ENCODE measurements at places on chromosomes 11 and 22.

GRCh38 chr11:118953265-118953664, 2.8 kb upstream of the UPK2 start:
- H3K27ac ChIP-seq = no peak overlapping the region
- no peak for DNase-seq
- no peaks in the 10 kb centered on the region for H3K4me1 ChIP-seq

DNA sequence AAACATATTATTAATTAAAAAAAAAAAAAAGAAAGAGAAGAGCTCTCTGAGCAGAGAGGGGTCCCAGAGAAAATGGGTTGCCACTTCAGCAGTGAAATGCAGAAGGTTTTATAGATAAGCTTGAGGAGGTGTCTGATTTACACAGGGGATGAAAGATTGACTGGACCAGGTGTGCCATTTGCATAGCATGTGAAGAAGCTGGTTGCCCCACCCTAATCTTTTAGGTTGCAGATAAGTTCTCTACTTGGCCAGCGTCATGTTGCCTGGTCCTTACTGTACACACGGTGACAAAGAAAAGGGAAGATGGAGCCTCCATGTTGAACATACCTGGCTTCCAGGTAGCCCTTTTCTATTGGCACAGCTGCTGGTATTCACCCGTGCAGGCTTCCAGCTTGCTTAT, 41.4 kb downstream of the MS4A2 start:
- H3K36me3 ChIP-seq = no peaks in the 10 kb centered on the region
- no peak overlapping the region for H3K4me3 ChIP-seq
- no peaks in the 10 kb centered on the region for H3K4me1 ChIP-seq
- DNase-seq = no peak
- no peak overlapping the region for H3K27ac ChIP-seq
- no peaks in the 10 kb centered on the region for H3K27me3 ChIP-seq

DNA sequence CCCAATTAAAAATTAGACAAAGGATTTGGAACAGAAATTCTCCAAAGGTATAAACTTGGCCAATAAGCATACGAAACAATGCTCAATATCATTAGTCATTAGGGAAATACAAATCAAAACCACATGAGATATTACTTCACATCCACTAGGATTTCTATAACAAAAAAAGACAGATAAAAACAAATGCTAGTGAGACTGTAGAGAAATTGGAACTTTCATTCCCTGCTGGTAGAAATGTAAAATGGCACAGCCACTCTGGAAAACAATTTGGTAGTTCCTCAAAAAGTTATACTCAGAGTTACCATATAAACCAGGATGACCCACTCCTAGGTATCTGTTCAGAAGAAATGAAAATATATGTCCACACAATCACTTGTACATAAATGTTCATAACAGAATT, 71.6 kb downstream of the RPL27A start:
- no peaks in the 10 kb centered on the region for H3K36me3 ChIP-seq
- no peak overlapping the region for H3K4me3 ChIP-seq
- no peak for DNase-seq
- no peaks in the 10 kb centered on the region for H3K27me3 ChIP-seq
- peaks cover 7% of the 10 kb centered on the region for H3K4me1 ChIP-seq

GRCh38 chr11:66891851-66892660, 35.2 kb downstream of the LRFN4 start:
- DNase-seq = peak; percentile 77
- H3K27ac ChIP-seq = no peak overlapping the region
- H3K27me3 ChIP-seq = no peaks in the 10 kb centered on the region
- no peaks in the 10 kb centered on the region for H3K36me3 ChIP-seq
- H3K4me1 ChIP-seq = no peaks in the 10 kb centered on the region

- peaks cover 11% of the 10 kb centered on the region for H3K4me1 ChIP-seq
- H3K36me3 ChIP-seq = no peaks in the 10 kb centered on the region
- H3K27me3 ChIP-seq = no peaks in the 10 kb centered on the region
Measured at GRCh38 chr11:17410606-17411379, 22.3 kb upstream of the KCNJ11 start.

DNA sequence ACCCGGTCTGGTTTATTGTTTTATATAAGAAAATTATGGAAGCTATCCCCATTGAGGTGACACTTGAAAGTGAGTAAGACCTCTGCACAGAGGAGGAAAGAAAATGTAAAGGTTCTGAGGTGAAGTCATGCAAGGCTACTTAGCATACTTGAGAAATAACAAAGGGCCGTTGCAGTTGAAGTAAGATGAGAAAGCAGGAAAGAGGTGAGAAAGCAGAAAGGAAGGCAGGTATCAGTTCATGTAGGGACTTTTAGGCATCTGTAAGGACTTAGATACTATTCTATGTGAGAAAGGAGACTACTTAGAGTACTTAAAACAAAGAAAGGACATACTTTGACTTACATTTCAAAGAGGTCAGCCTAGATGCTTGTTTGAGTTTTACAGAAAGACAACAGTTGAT, 84.7 kb downstream of the CASP12 start:
- H3K27me3 ChIP-seq = no peaks in the 10 kb centered on the region
- H3K4me1 ChIP-seq = no peaks in the 10 kb centered on the region
- no peaks in the 10 kb centered on the region for H3K36me3 ChIP-seq
- no peak overlapping the region for H3K27ac ChIP-seq
- no peak for DNase-seq

DNA sequence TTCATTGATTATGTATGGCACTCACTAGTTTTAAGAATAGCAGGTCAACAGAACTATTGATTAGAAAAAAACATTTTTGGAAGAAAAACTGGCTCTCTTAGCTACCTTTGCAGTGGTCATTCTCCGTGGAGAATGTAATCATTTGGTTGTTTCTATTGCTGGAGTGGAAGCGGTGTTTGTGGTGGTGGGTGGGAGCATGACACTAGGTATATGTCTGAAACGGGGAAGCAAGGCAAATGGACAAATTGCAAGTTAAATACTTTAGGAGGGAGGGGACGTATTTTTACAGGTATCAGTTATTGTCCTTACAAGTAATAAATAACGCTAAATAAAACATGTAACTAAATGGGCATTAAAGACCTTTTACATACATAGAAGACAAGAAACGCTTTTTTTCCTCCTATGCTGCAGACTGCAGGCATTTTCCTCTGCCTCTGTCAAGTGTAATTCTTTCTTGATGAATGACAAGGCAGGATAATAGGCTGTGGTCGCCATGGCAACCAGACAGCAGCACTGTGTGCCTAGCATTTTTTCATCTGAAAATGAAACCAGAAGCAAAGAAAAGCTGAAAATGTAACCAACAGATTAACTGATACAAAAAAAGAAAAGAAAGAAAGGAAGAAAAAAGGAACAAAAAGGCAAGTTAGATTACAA, 46.2 kb downstream of the BLID start:
- H3K4me3 ChIP-seq = peak overlapping the region; percentile 4
- DNase-seq = peak; percentile 35
- H3K27ac ChIP-seq = no peak overlapping the region
- H3K4me1 ChIP-seq = peaks cover 22% of the 10 kb centered on the region

- H3K27ac ChIP-seq = no peak overlapping the region
- no peak overlapping the region for H3K4me3 ChIP-seq
- DNase-seq = no peak
- no peaks in the 10 kb centered on the region for H3K36me3 ChIP-seq
Measured at GRCh38 chr22:43561415-43562178, 149.8 kb downstream of the MPPED1 start.

DNA sequence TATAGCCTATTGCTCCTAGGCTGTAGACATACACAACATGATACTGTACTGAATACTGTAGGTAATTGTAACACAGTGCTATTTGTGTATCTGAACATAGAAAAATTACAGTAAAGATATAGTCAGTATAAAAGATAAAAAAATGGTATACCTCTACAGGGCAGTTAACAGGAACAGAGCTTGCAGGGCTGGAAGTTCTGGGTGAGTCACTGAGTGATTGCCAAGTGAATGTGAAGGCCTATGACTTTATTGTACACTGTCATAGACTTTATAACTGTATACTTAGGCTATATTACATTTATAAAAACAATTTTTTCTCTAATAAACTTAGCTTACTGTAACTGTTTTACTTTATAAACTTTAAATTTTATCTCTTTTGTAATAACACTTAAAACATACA, 332.4 kb upstream of the ARHGAP42 start:
- no peaks in the 10 kb centered on the region for H3K36me3 ChIP-seq
- no peak for DNase-seq
- no peaks in the 10 kb centered on the region for H3K4me1 ChIP-seq
- no peaks in the 10 kb centered on the region for H3K27me3 ChIP-seq
- no peak overlapping the region for H3K27ac ChIP-seq
- no peak overlapping the region for H3K4me3 ChIP-seq

- peaks cover 7% of the 10 kb centered on the region for H3K4me1 ChIP-seq
- H3K27me3 ChIP-seq = no peaks in the 10 kb centered on the region
- no peak for DNase-seq
- no peak overlapping the region for H3K27ac ChIP-seq
Measured at GRCh38 chr11:62484352-62484751, 62.3 kb downstream of the AHNAK start.

- no peaks in the 10 kb centered on the region for H3K27me3 ChIP-seq
- no peaks in the 10 kb centered on the region for H3K36me3 ChIP-seq
- H3K4me3 ChIP-seq = no peak overlapping the region
- no peak overlapping the region for H3K27ac ChIP-seq
- no peak for DNase-seq
Measured at GRCh38 chr11:67347964-67348749, 5.2 kb downstream of the POLD4 start.

DNA sequence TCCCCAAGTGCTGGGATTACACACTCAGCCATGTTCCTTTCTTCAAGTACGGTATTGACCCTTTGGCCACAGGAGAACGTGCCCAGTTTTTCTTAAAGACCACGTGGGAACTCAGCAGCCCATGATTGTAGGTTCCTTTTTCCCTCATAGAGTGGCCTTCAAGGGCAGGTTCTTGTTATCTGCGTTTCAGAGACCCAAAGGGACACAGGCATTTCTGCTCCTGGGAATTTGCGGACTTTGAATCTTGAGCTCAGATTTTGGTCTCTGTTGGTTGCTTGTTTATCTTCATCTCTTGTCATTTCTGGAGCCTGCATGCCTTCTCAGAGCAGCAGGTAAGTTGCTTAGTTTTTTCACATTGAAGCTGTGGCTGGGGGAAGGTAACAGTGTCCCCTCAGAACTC, 12.0 kb downstream of the MARK2 start:
- no peaks in the 10 kb centered on the region for H3K4me1 ChIP-seq
- DNase-seq = no peak
- no peaks in the 10 kb centered on the region for H3K27me3 ChIP-seq
- no peaks in the 10 kb centered on the region for H3K36me3 ChIP-seq
- H3K27ac ChIP-seq = no peak overlapping the region

GRCh38 chr11:35106595-35106994, 32.4 kb upstream of the CD44 start:
- DNase-seq = no peak
- no peak overlapping the region for H3K27ac ChIP-seq
- H3K4me1 ChIP-seq = no peaks in the 10 kb centered on the region
- H3K4me3 ChIP-seq = no peak overlapping the region

- H3K4me3 ChIP-seq = peak within 1 kb of the TSS; percentile 68
- H3K4me1 ChIP-seq = no peaks in the 10 kb centered on the region
- H3K36me3 ChIP-seq = no peaks in the 10 kb centered on the region
- DNase-seq = no peak
Measured at GRCh38 chr22:39456522-39457197, at the start of gene MGAT3. MGAT3 (plus strand) TSS chr22:39457012; CDS start chr22:39487348, 30,336 bp downstream.

DNA sequence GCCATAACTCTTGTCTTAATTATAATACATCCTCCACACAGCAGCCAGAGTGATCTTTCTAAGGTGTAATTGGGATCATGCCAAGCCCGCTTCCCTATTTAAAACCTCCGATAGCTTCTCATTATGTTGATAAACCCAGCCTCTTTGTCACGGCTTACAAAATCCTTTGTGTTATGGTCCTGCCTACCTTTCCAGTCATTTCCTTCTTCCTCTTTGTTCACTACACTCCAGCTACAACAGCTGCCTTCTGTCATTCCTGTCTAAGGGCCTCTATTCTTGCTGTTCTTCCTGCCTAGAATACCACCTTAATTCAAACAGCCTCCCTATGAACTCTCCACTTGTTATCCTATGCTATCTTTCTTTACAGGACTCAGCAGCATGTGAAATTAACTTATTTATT, 70.6 kb upstream of the CAPRIN1 start:
- no peak overlapping the region for H3K27ac ChIP-seq
- no peaks in the 10 kb centered on the region for H3K27me3 ChIP-seq
- no peak for DNase-seq

DNA sequence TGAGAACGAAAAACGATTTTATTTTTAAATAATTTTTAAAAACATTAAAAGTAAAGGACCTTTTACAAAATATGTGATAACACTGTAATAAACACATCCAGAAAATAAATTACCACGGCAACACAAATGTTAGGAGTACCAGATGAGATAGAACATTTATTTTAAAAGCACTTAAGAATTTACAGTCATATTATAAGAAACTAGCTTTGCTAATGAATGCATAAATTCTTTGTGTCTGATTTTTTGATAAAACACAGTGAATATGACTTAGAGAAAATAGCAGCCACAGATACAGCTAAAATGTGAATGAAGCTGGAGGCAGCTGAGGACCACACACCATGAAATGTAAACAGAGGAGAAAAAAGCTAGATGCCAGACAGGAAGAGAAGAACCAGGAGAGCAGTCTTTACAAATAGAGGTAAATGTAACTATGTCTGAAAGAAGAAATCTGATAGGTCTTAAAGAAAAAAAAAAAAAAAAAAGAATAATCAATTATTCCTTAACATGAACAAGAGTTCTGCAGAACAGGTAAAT, 14.6 kb downstream of the CCDC34 start:
- no peaks in the 10 kb centered on the region for H3K36me3 ChIP-seq
- no peaks in the 10 kb centered on the region for H3K4me1 ChIP-seq
- H3K27me3 ChIP-seq = no peaks in the 10 kb centered on the region
- DNase-seq = no peak
- no peak overlapping the region for H3K27ac ChIP-seq

GRCh38 chr22:37225481-37225880, 13.2 kb upstream of the SSTR3 start:
- no peaks in the 10 kb centered on the region for H3K36me3 ChIP-seq
- no peak overlapping the region for H3K4me3 ChIP-seq
- no peak for DNase-seq

- no peaks in the 10 kb centered on the region for H3K4me1 ChIP-seq
- H3K36me3 ChIP-seq = no peaks in the 10 kb centered on the region
- no peak for DNase-seq
Measured at GRCh38 chr11:124520550-124520854, 23.0 kb downstream of the OR8B12 start.

GRCh38 chr11:75339685-75340409, 11.6 kb downstream of the ARRB1 start:
- no peak for DNase-seq
- peak overlapping the region; percentile 40 for H3K27ac ChIP-seq
- no peaks in the 10 kb centered on the region for H3K4me1 ChIP-seq
- no peak overlapping the region for H3K4me3 ChIP-seq

DNA sequence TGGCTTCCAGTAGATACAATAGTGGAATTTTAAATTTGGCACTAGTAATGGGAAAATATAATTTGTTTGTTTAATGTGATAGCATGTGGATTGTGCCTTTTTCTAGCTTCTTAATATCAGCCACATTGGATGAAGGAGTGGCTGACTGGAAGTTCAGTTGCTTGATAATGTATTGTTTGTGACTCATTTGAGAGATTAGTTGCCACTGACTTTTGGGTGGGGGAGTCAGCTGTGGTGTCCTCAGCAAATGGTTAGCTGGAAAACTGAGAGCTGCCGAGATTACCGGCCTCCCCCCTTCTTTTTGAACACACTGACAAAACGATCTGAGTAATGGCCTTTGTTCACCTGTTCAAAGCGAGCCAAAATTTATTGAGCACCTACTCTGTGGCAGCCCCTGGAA, 5.5 kb downstream of the JAM3 start:
- H3K27me3 ChIP-seq = no peaks in the 10 kb centered on the region
- H3K36me3 ChIP-seq = no peaks in the 10 kb centered on the region
- no peak overlapping the region for H3K27ac ChIP-seq
